Spinal cord (tissue), 10 donors: ENCODE measurements at places on chromosomes 12 and 14.

DNA sequence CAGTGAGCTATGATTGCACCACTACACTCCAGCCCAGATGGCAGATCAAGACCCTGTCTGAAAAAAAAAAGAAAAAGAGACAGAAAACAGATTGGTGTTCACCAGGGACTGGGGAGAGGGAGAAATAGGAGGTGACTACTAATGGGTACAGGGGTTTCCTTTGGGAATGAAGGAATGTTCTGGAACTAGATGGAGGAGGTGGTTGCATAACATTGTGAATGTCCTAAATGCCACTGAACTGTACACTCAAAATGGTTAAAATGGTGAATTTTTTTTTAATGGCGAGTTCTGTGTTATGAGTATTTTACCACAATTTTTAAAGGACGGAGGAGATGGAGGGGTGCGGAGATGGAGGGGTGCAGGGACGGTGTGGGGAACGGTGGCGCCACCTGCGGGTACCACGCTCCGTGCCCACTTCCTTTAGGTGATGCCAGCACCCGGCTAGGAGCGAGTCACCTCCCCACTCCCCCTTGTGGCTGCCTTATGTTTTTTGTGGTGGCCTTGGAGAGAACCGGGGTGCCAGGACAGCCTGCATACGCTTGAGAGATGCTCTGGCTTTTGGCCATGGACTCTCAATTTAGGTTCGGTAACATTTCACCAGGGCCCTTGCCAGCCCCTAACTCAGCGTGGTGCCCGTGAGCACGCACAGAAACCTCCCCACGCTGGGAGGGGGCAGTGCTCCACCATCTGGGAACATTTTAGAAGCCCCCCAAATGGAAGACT, 16.1 kb downstream of the UBC start:
- no peak for DNase-seq

DNA sequence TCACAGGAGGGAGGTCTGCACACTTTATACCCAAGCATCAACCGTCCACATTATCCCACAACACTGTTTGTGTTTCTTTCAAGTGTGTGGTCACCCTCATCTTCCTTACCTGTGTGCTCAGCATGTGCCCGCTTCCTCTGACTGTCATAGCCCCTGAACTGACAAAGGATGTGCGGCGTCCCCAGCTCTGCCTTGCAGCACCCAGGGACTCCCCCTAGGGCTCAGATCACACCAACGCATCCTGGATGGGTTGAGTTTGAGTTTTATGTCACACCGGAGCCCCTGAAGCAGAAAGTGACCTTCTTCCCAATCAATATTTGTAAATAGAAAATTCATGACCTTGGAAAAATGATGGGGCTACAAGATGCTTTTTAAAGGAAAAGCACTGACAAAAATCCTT, 770.7 kb upstream of the TMEM132C start:
- DNase-seq, result no peak

DNA sequence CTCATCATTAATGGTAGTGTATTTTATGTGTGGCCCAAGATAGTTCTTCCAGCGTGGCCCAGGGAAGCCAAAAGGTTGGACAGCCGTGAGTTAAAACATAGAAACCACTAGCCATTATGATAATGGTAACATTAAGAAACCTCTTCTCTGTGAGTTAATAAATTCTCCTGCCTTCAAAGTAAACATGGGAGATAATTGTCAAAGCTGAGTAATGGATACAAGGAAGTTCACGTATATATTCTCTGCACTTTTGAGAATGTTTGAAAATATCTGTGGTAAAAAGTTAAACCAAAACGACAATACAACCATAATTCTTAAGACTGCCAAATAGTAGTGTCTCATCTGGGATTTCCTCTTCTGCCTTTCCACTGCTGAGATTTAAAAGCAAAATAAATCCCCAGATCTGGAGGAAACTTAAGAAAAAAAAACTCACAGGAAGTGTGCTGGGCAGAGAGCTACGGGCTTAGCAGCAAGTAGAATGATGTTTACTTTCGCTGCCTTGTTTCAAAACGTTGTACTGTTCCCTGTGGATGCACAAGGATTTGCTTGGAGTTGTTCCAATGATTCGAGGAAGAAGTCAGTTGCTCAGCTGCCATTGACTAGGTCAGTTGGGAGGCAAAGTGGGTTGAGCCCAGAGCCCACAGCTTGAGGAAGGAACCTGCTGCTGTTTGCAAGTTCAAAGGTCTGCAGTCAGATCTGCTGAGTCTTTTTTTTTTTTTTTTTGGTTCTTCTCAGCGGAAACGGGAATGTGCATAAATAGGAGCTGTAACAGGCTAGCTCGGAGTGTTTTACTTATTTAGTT, 1.7 kb downstream of the TPCN1 start:
- peak; percentile 62 for DNase-seq

- DNase-seq, result no peak
Observed at GRCh38 chr12:95224202-95225170, 6.9 kb downstream of the VEZT start.

GRCh38 chr14:85853996-85854526, 324.1 kb downstream of the FLRT2 start:
- no peak for DNase-seq

DNA sequence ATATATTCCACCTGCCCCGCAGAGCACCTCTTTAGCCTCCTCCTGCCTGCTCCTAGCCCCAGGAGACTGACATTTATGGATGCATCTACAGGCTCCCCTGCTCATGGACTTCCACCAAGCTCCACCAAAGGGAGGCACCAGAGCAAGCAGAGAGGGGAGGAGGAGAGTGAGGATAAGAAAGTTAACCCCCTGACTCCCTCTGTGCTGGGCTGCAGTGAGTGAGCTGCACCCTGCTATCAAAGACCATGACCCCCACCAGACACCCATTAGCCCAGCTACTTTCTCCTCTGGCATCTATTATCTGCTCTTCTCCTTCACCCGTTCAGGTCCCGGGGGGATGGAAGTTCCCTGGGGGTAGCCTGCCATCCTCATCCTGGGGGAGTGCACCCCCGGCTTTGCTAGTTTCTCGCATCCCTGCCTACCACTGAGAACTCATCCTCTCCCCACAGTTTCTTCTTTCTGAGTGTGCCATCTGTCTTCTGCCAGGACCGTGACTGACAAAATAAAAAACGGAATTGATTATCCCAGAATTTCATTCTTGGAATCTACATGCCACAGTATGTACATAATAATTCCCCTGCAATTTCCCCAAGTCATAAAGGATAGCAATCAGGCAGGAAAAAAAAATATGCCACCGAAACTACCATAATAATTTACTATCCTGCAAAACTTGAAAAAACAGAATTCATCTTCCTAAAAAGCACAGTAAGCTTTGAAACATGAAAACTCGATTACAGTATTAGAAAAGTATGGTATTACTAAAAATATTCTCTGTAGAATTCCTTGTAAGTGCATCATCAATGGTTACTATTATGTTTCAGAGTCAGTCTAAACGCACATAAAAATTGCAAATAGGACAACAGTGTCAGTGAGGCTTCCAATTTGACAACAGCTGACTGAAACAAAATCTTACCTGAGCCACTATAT, 45.2 kb downstream of the FOXN3 start:
- no peak for DNase-seq

- DNase-seq, result no peak
Observed at GRCh38 chr12:68100241-68100640, 59.3 kb downstream of the IFNG start.

- DNase-seq, result peak; percentile 92
Observed at GRCh38 chr14:68788996-68789820, 3.7 kb downstream of the ZFP36L1 start.

DNA sequence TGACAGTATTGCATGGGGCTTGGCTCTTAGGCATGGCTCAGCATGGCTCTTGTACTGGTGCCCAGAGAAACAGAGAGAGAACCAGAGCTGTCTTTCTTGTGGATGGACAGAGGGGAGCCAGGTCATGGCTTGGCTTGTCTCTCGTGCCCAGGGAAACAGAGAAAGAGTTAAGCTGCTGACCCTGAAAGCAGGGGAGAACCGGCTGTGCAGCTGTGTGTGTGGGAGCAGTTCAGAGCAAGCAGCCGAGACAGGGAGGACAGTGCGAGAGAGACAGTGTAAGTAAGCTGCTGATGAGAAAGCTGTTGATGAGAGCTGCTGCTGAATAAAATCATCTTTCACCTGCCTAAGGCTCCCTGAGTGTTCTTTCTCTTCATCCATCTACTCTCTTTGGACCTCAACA, 61.3 kb upstream of the DDHD1 start:
- DNase-seq, result no peak

DNA sequence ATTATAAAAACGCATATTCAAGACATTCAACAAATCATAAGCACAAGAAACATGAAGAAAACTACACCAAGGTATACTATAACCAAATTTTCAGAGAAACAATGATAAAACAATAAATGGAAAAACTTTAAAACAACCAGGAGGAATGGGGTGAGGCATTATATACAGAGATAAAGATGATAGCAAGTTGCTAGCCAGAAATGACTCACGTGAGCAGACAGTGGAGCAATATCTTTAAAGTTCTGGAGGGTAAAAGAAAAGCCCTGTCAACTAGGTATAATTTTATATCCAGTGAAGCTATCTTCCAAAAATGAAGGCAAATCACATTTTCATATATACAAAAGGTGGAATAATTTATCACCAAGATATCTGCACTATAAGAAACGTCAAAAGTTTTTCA, 97.8 kb upstream of the PCED1B start:
- DNase-seq, result no peak

- DNase-seq, result no peak
Observed at GRCh38 chr12:56469007-56469930, 891 bp downstream of the SPRYD4 start.

GRCh38 chr14:28767030-28767852, 654 bp downstream of the FOXG1 start:
- no peak for DNase-seq

GRCh38 chr12:4975574-4975973, 65.9 kb downstream of the KCNA1 start:
- no peak for DNase-seq

DNA sequence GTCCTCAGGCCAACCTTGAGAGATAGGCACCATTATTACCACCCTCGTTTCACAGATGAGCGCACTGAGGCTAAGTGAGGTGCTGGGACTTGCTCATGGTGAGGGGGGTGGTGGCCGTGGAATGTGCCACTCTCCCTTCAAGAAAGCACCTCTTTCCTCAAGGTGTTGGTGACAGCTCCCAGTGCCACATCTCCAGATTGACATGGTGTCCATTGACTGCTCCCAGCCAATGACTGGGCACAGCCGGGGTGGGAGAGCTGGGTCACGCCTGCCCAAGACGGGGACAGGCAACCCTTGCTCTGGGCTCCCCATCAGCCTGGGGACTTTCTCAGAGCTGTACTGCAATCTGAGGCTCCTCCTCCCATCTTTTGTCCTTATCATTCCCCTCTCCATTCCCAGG, 21.0 kb upstream of the MYL2 start:
- DNase-seq, result no peak

GRCh38 chr14:89164168-89165073, 252.6 kb downstream of the FOXN3 start:
- no peak for DNase-seq

- no peak for DNase-seq
Observed at GRCh38 chr12:66189889-66190288, 875 bp downstream of the IRAK3 start.

GRCh38 chr12:92496790-92497189, 206.0 kb upstream of the PLEKHG7 start:
- no peak for DNase-seq

- peak; percentile 14 for DNase-seq
Observed at GRCh38 chr12:92469837-92470236, 233.0 kb upstream of the PLEKHG7 start.
